ENCODE measurements at places on chromosomes 4 and X.

GRCh38 chrX:133287860-133288259 lies 69.7 kb upstream of the TFDP3 start:
- no peak for DNase-seq

GRCh38 chr4:41043465-41043864 lies 170.9 kb downstream of the APBB2 start:
- no peak for DNase-seq

GRCh38 chrX:131649741-131650140 lies 105.9 kb downstream of the OR13H1 start:
- no peak for DNase-seq

DNA sequence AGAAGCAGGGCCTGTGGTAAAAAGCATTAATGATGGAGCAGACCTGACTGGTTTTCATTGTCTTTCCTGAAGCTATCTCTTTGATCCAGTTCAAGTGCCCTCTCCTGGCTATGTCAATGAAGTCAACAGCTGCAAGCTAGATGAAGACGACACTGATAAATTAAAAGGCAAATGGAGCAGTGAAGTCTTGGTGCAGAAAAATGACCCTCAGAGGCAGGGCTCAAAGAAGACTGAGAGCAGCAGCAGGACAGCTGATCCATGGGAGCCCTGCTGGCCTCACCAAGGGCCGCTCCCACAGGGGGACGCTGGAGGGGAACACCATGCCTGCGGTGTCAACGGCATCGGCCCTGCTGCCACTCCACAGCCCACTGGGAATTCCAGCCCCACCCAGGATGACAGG lies 96.2 kb downstream of the RELL1 start:
- DNase-seq = no peak

DNA sequence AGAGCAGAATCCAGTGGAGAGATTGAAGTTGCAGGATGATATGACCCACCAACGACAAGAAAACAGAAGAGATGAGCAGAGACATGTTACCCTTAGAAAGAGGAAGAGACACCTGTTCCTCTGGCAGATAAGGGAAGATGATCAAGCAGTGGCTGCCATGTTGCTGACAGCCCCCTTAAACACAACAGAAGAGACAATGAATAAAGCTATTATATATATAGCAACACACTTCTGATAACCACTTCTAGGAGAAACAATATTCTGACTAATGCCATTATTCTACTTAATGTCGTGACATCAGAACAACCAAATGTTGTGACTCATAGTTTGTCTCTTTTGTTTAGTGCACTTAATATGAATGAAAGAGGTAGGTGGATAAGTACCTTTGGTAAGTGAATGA lies 44.9 kb downstream of the SH3RF1 start:
- no peak for DNase-seq

GRCh38 chr4:4226606-4227438 lies at the start of gene OTOP1:
OTOP1 (minus strand) TSS chr4:4226929; CDS start chr4:4226864, 65 bp downstream.
- DNase-seq = no peak
